ENCODE measurements at places on chromosomes 5 and 9.

DNA sequence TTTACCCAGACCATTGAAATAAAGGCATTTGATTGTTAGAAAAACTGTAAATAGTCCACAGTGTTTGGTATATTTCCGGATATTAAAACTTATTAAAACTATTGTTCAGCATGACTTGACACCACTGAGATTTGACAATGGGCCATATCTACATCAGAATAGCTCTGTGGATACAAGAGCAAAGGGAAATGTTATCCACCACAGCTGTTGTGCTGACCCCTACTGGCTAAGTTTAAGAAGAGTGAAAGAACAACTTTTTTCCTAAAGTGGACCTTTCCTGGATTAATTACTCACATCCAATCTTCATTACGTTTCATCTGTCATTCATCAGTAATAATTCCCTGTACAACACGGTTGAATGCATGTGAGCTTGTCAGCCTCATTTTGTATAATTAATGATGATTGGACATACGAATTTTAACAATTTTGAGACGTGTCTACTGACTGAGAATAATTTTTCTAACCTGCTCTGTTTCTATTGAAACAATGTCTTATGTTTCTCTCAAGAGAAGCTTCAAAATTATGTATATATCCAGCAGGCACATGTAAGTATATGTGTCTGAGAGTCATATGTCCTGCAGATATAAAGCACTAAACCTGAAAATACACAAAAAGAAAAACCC is 1952.6 kb downstream of the MAT2B start:
- DNase-seq, result no peak

GRCh38 chr9:137611623-137612609 is 6.4 kb downstream of the ARRDC1 start:
- DNase-seq, result no peak

- no peak for DNase-seq
These were observed 89.8 kb upstream of the ELL2 start for GRCh38 chr5:96051401-96051830.

- no peak for DNase-seq
These were observed 154.0 kb downstream of the OLFM1 start for GRCh38 chr9:135241381-135242048.

GRCh38 chr9:118209343-118209742 is 505.1 kb downstream of the TLR4 start:
- no peak for DNase-seq

GRCh38 chr9:124257070-124257843 is 492 bp upstream of the NEK6 start:
- DNase-seq, result no peak

DNA sequence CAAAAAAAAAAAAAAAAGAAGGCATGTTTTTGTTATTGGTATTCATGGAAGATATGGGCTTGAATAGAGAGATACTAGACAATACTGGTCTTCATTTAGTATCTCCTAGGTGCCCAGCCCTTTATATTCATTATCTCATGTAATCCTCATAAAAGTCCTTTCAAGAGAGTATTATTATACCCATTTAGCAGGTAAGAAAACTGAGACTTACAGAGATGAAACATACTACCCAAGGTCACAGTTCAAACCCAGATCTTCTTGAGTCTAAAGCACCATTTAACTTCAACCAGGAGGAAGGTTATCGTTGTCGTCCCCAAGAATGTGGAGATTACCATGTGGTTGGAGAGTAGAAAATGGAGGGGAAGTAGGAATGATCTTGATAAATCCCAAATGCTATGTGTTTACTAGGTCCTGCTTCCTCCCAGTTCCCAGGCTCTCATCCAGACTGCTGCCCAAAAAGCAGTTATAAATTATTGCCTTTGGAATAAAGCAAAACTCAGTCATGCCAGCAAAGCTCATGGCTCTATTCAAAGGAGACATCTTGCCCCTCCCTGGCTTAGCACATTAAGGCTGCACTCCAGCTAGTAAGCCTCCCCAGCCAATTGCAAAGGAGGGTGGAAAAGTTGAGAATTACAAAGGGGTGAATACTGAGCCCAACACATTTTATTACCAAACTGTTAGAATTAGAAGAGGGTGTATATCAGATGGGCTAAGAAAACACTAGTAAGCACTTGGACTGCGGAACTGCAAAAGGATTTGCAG is 163.9 kb downstream of the PIK3R1 start:
- DNase-seq, result no peak

DNA sequence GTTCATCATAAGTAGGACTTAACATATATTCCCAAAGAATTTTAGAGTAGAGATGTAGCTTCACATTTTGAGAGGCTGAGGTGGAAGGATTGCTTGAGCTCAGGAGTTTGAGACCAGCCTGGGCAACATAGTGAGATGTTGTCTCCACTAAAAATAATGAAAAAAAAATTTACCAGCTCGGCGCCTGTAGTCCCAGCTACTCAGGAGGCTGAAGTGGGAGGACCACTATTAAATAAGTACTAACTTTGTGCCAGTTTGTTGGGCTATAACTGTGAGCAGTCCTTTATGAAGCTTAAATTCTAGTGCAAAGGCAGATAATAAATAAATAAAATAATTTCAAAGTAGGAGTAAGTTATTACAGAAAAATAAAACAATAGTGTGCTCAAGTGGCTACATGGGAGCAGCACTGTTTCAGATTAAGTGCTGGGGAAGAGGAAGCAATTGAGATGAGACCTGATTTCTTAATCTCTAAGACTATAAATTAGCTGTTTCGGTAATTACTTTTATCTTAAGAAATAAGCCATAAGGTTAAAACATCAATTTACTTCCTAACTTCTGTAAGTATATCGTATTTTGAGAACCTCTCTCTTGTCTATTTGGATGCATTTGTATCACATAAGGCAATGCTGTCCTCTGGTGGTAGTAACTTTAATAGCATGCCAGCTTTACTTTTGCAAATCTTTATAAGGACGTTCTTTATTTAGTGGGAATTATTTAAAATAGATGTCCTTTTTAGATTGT is 98.9 kb downstream of the CSNK1G3 start:
- DNase-seq, result no peak

- no peak for DNase-seq
These were observed 189.8 kb upstream of the TRIM32 start for GRCh38 chr9:116497095-116497890.

- no peak for DNase-seq
These were observed 12.9 kb downstream of the GLDC start for GRCh38 chr9:6632516-6633183.

DNA sequence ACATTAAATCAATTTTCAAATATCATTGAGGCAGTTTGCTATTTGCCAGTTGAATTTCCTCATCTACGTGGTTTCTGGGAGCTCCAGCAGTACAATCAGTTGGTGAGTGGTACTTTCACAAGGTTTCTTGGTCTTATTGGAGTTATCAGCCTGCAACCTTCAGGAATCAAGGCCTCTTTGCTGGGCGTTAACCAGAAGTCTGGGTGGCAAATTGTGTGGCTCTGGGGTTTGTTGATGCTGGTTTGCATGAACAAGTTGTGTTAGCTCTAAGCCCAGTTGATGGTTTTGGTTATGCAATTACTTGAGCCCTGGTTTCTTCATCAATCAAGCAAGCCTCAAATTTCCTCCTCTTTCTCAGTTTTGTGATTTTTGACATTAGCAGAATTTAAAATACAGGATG is 152.9 kb upstream of the ANKRD55 start:
- DNase-seq, result no peak

GRCh38 chr5:107592515-107592914 is 78.2 kb downstream of the EFNA5 start:
- DNase-seq, result no peak

DNA sequence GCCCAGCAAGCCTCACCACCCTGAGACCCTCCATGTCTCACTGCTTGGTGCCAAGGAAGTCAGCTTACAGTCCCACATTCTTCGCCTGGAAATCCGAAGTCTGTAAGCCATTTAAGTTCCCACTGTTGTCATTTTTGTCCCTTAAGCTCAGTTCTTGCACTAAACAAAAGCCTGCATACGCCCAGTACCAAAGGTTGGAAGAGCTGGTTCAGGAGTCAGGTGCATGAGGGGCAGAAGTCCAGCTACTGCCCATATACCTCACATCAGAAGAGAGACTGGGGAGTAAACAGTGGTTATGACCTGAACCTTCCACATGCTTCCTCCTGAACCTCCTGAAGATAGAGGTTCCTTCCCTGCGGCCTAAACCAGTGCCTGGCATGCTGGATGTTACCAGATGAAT is 146.0 kb downstream of the FRMD3 start:
- no peak for DNase-seq

DNA sequence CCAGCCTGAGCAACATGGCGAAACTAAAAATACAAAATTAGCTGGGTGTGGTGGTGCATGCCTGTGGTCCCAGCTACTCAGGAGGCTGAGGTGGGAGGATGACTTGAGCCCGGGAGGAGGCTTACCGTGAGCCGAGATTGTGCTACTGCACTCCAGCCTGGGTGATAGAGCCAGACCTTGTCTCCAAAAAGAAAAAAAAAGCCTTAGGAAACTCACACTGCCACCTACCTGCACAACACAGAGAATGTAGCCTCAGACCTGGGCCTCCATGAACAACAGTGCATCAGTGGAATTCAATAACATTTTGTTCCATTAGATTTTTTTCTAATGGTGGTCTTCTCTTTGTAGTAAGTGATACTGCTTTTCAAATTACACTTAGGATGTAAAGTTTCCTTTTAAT is 63.8 kb upstream of the RARS1 start:
- no peak for DNase-seq

DNA sequence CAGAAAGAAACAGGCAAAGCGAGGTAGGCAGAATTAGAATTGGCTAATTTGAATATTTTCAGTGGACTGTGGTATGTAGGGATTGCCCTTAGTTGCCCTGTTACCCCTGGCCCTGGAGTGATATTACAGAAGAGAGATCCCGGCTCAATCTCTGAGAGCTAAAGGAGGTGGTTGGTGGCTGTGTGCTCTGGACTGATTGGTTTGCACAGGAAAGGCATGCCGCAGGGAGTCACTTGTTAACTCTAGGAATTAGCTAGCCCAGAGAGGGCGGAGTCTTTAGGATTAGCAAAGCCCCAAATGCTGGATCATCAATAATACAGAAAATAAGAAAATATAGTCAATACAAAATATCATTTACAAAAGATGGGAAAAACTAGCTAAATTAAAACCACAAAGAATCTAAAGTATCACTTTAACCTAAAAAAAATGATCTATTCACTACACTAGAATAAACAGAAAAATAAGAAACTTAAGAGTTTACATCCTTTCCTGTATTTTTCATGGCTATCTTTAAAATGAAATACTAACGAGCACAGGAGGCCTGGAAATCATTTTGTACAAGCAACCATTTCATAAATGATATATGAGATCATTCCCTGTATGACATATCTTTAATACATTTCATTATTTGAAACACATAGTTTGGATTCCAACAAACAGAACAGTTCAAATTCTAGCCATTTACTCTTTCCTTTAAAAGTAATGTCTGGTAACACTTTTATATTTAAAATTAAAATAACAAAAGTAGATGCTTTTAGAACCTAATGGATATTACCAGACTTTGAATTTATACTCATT is 71.1 kb downstream of the GNAQ start:
- DNase-seq, result no peak

- DNase-seq, result no peak
These were observed 359.9 kb upstream of the COX7C start for GRCh38 chr5:86257871-86258270.
